Stimulated activated CD4-positive, alpha-beta T cell treated with anti-CD3 and anti-CD28 coated beads, Interleukin-1b, Interleukin-23, amount 100 ng/mL, for 1 hour (primary cell): ENCODE measurements at places on chromosomes 5 and 9.

DNA sequence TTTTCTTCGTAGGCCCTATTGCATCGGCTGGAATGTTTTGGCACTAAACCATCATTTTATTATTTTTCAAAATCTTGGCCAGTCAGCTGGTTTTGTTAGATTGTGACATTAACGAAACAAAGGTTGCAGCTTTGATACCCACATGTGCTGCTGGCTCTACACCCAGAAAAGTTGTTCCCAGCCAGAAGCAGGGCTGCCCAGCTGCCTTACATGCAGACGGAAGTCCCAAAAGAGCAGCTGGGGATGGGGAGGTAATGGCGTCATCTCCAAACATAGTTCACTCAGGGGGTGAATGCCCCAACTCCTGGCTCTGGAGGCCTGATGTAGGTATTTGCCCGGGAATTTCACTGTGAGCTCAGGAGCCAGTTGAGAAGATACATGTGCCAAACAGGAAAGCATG lies 23.3 kb downstream of the TMEM171 start:
- no peak for DNase-seq

DNA sequence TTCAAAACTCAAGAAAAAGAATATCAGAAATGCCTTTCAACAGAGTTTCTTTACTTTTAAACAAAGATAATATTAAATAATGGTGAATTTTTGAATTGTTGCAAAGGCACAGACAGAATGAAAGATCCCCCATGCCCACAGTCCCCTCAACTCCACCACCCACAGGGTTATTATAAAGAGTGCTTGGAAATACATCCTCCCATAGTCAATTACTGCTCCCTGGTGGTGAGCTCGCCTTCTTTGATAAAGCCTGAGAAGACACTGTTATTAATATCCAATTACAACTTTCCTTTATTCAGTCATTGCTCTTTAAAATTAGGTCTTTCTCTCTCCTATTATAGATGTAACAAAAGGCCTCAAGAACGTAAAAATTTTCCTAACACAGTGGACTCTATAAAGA lies 490.2 kb upstream of the RORB start:
- DNase-seq, result no peak

DNA sequence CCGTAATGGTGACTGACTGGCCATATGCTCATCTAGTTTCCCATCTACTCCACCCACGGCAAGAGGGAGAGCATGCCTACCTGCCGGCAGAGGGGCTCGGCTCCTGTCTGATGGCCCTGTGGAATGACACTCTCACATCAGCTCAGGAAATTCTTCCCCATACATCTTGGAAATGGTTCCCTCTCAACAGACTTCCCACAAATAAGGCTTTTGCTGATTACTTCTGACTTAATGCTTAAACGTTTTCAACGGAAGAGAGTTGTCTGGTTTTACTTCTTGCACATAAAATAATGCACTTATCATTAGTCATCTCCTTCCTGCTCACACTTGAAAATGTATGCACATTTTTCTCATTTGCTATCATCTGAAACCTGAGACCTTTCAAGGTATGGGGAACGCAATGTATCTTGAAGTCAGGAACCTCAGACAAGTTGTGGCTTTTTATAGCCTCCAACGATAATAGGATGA lies 129.5 kb downstream of the TTLL11 start:
- DNase-seq, result no peak

GRCh38 chr5:92780057-92780456 lies 801.0 kb downstream of the NR2F1-AS1 start:
- no peak for DNase-seq

DNA sequence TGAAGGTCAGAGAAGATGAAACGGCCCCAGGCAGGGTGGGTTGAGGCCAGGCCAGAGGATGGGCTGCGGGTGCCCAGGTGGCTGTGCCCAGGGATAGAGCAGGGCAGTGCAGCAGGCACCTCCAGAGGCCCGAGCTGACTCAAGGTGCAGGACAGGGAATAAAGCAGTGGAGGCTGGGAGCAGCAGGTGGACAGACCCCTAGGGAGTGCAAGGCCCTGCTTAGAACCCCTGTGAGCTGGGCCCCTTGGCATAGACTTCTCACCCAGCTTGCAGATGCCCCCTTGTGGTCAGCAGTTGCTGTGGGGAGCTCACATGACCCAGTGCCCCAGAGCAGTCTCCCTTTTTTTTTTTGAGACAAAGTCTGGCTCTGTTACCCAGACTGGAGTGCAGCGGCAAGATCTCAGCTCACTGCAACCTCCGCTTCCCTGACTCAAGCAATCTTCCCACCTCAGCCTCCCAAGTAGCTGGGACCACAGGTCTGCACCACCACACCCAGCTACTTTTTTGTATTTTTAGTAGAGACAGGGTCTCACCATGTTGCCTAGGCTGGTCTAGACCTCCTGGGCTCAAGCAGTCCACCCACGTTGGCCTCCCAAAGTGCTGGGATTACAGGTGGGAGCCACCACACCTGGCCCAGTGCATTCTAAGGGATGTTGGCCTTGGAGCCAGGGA lies 118.8 kb downstream of the WNK2 start:
- DNase-seq, result peak; percentile 32

DNA sequence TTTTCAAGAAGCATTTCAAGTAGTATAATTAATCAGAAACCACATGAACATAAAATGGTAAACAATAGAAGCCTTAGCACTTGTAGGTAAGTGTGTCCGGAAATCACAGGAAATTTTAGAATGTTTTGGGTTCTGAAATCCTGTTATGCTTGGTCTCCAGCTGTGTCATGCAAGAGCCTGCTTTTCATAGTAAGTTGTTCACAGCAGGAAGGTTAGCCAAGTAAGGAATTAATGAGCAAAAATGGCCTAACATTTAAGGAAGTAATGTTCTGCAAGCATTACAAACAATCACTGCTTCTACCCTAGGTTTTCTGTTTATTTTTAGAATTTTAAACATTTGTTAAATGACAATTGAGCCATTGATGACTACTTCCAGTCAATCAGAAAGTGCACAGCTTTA lies 669.5 kb downstream of the SLCO4C1 start:
- no peak for DNase-seq

DNA sequence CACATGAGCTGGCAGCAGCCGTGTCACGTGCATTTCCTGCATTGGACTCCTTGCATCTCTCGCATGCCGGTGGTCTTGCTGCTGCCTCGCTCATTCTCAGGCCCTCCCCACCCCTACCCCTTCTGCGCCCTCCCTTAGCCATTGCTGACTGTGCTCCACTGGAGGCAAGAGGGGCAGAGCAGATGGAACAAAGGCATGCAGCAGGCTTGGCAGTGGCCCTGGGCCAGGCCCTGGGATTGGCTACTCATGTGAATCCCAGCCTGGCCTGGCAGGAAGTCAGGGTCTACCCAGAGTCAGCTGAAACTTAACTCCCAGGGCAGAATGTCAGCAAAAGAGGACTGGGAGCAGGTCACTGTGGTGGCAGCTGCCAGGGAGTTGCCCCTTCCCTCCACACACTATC lies 62.3 kb downstream of the TSTD2 start:
- no peak for DNase-seq

GRCh38 chr9:127181595-127182190 lies 59.3 kb upstream of the ANGPTL2 start:
- no peak for DNase-seq

DNA sequence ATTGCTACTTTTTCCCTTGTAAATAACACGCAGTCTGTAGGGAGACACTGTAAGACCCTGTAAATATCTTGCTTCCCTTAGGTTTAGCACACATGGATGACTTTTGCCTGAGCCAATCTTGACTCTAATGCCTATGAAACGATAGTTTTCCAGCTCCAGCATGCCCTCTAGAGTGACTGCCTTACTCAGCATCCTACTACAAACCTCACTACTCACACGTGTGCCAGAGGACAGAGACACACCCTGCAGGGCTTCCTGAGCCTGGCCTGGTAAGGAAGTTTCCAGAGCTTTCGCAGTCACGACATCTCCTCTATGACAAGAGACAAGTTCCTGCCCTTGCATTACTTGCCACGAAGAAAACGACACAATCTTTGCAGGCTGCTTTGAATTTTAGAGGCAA lies 138.1 kb downstream of the ATPSCKMT start:
- DNase-seq, result no peak
